WTC11 (cell line): ENCODE measurements at places on chromosomes 1 and 21. TPM values are rescaled to one million over a fixed set of nuclear protein-coding genes. Genes with fewer than 3 reads are reported as not detected.

DNA sequence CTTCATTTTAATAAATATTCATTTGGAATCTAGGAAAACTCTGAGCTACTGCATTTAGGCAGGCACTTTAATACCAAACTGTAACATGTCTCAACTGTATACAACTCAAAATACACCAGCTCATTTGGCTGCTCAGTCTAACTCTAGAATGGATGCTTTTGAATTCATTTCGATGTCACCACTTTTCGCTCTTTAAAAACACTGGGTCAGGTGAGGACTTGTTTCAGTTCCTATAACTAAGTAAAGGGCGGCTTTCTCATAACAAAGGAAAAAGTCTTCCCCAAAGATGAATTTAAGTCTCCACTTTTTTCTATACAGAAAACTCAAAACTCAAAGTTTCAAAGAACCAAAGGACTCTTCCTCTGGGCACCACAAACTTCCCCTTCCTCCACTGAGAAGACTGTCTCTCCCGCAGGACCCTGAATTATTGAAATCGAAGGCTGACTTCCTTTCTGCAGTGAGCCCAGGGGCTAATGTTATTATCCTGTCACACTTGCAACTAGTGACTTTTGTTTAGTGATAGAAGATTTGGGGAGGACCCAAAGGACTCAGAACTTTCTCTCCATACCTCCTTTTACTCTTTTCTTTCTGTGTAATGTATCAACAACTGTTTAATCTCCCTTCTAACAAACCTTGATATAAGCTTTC is 9.7 kb upstream of the DHX9 start:
- H3K27ac ChIP-seq, result no peak overlapping the region
- H3K27me3 ChIP-seq, result peaks cover 3% of the 10 kb centered on the region; the same call in 1 of the 2 replicates
- H3K4me3 ChIP-seq, result no peak overlapping the region
- peaks cover 5% of the 10 kb centered on the region for H3K4me1 ChIP-seq
- H3K36me3 ChIP-seq, result no peaks in the 10 kb centered on the region

TNN gene
- total RNA-seq, result 0.23 to 0.44 TPM (median 0.27 TPM) in 3 replicates

DNA sequence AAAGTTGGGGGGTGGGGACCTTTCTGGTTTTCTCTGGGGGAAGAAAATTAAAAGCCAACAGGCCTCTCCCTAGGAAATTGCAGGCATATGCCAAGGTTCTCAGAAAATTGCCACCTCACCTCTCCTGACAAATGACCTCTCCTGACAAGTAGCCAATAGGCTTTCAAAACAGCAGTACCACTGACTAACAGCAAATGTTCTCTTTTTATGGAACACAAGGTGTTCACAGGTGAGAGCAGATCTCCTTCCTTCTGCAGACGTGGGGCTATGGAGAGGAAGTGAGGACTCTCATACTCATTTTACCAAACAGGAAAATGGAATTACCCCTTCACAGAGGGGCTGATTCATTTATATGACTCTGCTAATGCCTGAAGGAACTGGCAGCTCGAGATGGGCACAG is 32.7 kb upstream of the SUCO start:
- H3K4me1 ChIP-seq, result peaks cover 3% of the 10 kb centered on the region
- DNase-seq, result no peak
- no peak overlapping the region; the same call in 1 of the 2 replicates for H3K27ac ChIP-seq
- no peak overlapping the region for H3K4me3 ChIP-seq

GRCh38 chr1:236530959-236531358 is 7.2 kb downstream of the LGALS8 start:
- no peaks in the 10 kb centered on the region; the same call in 1 of the 2 replicates for H3K36me3 ChIP-seq
- peaks cover 6% of the 10 kb centered on the region for H3K4me1 ChIP-seq
- no peaks in the 10 kb centered on the region for H3K27me3 ChIP-seq
- DNase-seq, result no peak

ADAMTS5 gene
- total RNA-seq, result 0.57 to 1.6 TPM (median 0.64 TPM) in 3 replicates

DNA sequence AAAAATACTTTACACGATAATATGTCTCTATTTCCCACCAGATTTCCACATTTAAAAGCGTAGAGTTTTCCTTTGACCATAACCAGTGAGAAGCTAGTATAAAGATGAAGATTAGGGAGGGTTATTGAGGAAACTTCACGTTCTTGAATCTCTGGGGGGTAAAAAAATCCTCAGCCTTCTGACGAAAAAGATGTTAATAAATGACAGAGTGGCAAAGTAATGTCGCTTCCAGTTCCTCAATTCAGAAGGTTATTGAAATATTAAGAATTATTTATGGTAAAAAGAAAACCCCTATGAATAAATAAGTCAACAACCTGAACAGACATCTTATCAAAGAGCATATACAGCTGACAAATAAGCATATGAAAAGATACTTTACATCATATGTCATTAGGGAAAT is 241.0 kb downstream of the GPATCH2 start:
- H3K4me3 ChIP-seq, result no peak overlapping the region
- H3K4me1 ChIP-seq, result no peaks in the 10 kb centered on the region
- H3K27ac ChIP-seq, result no peak overlapping the region
- H3K36me3 ChIP-seq, result no peaks in the 10 kb centered on the region

DNA sequence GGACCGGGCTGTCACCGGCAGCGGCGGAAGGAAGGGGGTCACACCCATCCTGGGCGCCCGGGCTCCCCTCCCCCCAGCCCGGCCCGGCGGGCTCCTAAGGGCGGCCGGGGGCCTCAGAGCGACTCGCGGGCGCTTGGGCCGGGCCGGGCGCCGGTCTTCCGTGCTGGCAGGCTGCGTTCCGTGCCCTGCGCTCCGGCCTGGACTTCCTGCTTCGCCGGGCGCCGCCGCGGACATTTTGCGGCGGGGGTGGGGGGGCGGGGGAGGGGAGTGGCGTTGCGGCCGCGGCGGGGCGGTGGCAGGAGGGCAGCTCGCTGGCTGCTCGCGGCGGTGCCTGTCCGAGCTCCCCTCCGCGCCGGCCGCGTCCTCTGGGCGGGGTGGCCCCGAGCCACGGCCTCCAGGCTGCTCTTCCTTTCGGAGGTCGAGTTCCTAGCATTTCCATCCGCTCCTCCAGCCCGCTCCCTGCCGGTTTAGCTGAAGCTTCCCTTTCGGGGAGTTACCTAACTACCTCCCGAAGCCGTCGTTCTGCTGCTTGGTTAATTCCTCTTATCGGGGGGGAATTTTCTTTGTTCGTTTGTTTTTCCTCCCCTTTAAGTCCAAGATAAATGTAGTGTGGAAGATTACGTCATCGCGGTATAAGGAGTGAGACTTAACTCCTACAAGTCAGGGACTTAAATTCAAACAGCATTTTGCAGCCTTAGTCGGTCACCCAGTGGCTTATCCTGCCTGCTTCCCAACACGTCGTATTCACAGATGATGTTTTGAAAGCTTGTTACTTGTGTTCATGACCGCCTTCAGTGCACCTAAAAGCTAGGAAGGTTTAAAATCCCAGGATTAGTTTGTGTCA is 730 bp downstream of the CDC42 start:
- H3K4me1 ChIP-seq, result peaks cover 27% of the 10 kb centered on the region
- DNase-seq, result peak; percentile 58
- H3K27ac ChIP-seq, result peak overlapping the region; percentile 89

- H3K4me1 ChIP-seq, result peaks cover 12% of the 10 kb centered on the region
- H3K4me3 ChIP-seq, result no peak overlapping the region
- H3K27me3 ChIP-seq, result no peaks in the 10 kb centered on the region; the same call in 1 of the 2 replicates
- H3K27ac ChIP-seq, result no peak overlapping the region
- H3K36me3 ChIP-seq, result no peaks in the 10 kb centered on the region
- DNase-seq, result peak; percentile 90
Observed at GRCh38 chr1:58768971-58769808, 14.7 kb downstream of the JUN start.

DNA sequence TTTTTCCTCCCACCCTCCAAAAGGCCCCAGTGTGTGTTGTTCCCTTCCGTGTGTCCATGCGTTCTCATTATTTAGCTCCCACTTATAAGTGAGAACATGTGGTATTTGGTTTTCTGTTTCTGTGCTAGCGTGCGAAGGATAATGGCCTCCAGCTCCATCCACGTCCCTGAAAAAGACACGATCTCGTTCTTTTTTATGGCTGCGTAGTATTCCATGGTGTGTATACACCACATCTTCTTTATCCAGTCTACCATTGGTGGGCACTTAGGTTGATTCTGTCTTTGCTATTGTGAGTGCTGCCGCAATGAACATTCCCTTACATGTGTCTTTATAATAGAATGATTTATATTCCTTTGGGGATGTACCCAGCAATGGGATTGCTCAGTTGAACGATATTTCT is 177.8 kb downstream of the ETS2 start:
- no peaks in the 10 kb centered on the region for H3K27me3 ChIP-seq
- H3K4me3 ChIP-seq, result no peak overlapping the region

SYPL2 gene
- total RNA-seq, result 3.0 to 3.7 TPM (median 3.5 TPM) in 3 replicates
